ENCODE measurements at places on chromosomes 16 and 17.

DNA sequence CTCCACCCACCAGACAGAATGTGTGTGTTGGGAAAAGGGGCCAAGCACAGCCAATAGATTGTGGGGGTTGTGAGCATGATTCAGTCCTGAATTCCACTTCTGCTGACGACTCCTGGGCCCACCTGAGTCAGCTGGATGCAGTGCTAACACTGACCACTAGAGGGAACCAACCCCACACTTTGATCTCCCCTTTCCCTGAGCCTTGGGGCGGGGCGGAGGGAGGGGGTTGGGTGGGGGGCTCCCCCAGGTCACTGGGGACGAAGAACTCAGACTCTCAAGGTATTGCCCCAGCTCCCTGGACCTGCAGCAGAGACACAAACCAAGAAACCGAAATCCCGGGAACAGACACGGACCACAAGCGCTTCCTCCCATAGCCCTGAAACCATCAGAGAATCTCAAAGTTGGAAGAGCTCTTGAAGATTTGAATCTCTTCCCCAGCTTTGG is 621 bp upstream of the CSHL1 start:
- DNase-seq, result peak; percentile 54

GRCh38 chr17:31570951-31571892 is 179.7 kb downstream of the RAB11FIP4 start:
- DNase-seq, result no peak

DNA sequence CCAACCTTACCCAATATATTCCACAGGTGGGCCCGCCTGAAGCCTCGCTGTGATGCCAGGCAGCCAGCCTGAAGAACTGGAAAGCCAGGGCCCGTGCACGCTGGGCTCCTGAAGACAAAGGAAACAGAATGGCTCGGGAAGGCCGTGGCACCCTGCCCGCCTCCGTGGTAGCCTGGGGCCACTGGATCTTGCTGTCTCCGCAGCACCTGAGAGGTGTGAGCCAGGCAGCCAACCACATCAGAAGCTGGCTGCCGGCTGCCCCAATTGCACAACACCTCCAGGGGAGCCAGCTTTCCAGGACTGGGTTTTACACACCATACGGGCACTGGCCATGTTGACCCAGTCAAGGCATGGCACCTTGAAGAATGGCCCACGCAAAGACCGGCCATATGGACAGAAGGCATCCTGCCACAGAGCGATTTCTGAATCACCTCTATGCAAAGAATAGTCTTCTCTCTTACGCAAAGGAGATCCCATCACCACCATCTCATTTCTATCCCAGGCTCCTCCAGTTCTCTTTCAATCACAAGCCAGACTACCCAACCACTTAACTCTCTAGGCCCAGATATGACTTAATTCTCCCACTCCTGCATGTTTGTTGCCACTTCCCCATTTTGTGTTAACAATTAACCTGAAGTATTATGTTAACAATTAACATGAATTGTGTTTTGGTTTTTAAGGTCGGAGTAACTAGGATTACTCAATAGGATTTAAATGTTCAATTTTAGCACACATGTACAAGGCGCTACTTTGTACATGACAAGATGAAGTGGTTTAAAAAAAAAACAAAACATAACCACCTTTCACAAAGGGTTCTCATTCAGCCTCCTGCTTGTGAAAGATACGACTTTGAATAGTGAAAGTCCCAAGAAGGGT is 32.1 kb downstream of the ZFHX3 start:
- peak; percentile 82 for DNase-seq

DNA sequence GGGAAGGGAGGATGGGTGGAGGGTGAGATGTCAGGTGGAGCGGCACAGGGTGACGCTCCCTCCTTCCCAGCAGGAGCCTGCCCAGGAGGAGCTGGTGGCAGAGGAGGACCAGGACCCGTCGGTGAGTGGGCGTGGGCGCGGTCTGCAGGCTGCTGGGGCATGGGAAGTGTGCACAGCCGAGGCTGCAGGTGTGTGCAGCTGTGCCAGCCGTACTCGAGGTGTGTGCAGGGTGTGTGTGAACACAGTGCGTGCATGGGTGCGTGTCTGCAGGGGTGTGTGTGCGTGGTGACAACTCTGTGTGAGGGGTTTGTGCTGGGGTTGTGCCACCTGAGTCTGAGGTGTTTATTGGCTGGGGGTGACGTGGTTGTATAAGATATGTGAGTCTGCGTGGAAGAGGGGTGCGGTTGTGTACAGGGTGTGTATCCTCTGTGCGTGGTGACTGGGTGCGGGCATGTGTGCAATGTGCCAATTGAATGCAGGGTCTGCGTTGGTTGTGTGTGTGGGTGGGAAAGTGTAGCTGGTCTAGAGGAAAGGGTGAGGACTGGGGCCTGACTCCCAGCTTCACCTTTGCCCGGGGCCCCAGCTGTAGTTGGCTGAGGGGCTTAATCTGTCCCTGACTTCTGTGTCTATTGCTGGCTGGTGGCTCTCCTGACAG is 670 bp downstream of the TNFSF12 start:
- no peak for DNase-seq

DNA sequence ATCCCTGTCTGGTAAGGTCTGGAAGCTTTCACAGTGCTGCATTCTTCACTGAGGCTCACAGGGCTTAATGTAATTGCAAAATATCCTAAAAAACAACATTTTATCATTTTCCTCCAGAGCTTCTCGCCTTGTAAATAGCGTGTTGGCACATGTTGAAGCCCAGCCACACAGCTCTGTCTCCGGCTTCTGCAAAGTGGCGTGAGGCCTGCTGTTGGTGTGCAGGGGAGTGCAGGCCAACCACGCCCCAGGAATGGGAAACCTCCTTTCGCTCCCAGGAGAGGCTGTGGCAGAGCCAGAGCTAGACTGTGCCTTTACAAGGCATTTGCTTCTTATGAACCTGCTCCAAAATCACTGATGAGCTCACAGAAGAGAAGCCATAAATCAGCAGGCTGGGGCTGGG is 248.2 kb upstream of the MAF start:
- no peak for DNase-seq

DNA sequence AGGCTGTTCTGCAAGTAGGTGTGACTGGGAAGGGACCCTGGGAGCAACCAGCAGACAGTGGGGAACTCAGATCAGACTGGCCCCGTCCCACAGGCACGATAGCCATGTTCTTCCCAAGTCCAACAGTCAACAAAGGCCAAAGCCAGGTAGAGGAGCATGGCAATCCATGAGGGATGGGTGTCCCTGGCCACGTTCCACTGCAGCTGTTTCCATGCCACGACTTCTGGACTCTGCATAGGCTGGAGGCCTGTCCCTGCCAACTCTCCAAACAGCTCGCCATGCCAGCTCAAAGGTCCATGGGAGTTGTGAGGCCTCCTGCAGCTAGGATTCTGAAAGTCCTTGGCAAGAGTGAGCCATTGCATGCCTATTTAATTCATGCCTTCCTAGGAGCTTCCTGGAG is 459.8 kb downstream of the CDH8 start:
- DNase-seq, result no peak

All from Calu3 (cell line).